NCI-H510A treated with DMSO at 0.1 percent for 48 hours (cell line): ENCODE measurements at places on chromosomes 1 and 21.

- DNase-seq: no peak
These were observed 709.3 kb downstream of the KCNT2 start for GRCh38 chr1:195898924-195899323.

GRCh38 chr1:88462488-88463261 lies 221.4 kb upstream of the PKN2 start:
- peak; percentile 83 for DNase-seq

GRCh38 chr1:44571712-44572571 lies 102.3 kb downstream of the TMEM53 start:
- DNase-seq: no peak

DNA sequence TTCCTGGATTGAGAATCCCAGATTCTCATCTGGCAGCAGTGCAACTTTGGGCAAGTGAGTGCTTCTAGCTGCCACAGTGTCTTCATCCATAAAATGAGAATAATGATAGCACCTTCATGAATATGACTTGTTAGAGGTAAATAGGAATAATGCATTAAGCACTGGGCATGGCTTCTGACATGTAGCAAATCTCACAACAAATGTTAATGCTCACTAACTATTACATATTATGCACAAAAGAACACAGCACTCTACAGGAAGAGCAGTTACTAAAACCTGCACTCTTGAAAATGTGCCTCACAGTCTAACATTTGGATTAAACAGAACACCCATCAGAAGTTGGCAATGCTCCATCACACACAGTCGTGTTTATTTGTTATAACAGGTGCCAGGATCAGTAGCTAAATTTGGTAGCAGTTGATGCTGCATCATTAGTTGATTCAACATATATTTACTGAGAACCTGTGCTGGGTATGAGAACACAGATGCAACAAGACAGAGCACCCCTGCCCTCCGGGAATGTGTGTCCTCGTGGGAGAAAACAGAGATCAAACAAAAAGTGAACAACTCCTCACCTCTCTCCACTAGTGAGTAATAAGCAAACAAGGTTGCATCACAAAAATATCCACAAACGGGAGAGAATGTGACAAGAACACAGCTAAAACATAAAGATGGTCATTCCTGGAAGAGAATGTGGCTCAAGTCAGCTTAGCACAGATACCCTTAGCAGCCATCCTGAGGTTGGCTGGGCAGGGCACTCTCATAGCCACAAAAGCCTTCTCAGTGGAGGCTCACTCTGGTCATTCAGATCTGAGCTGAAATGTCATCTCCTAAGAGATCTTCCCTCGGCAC lies 26.2 kb upstream of the LBR start:
- DNase-seq: peak; percentile 44

DNA sequence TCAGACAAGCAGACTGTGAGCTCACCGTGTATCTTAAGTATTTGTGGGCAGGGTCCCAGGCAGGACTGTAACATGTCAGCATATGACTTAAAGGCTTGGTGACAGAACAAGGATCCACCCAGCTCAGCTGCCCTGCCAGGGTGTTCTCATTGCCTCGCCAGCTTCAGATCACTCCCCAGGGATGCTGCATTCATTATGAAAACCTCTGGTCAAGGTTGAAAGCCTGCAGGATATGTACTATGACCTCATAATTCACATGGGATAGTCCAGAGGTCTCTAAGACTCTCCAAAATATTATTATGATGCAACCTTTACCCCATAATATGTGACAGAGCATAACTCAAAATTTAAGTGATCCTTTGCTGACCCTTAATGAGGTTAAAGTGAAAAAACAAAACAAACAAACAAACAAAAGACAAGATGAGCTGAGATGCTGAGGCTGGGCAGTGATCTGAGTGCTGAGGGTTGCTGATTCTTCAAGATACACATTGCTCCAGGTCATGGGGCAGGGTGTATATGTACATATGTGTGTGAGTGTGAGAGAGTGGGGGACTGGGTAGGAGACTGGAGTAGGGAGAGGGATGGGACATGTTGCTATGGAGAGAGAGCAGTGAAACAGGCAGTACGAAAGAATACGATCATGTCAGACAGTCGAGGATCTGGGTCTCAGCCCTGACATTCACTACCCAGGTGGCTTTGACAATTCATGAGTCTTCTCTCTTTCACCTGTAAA lies 98.8 kb upstream of the DUSP10 start:
- no peak for DNase-seq

- DNase-seq: no peak
These were observed 743.1 kb upstream of the B3GALT2 start for GRCh38 chr1:193929374-193930033.
